Myocyte (in vitro differentiated cells): ENCODE measurements at places on chromosomes 4 and X.

- DNase-seq: no peak
Observed at GRCh38 chr4:141283152-141283551, 62.5 kb downstream of the ZNF330 start.

GRCh38 chrX:9598344-9598743 lies 133.5 kb downstream of the TBL1X start:
- DNase-seq: no peak

GRCh38 chrX:45592101-45592500 lies 391.4 kb upstream of the DIPK2B start:
- no peak for DNase-seq

- DNase-seq: peak; percentile 62
Observed at GRCh38 chr4:105050896-105051295, 95.8 kb upstream of the TET2 start.

DNA sequence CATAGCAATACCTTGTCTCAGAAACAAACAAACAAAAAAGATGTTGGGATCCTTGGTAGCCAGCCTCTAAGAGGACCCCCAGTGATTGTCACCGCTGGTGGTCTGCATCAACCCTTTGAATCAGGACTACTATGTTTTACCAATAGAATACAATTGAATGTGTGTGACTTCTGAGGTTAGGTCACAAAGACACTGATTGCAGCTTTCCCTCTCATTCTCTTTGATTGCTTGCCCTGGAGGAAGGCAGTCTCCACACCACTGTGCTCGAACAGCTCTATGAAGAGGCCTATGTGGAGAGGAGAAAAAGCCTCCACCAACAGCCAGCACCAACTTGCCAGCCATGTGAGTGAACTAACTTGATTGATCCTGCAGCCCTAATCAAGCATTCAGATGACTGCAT lies 2.8 kb upstream of the SMIM14 start:
- DNase-seq: no peak

- DNase-seq: no peak
Observed at GRCh38 chr4:82282875-82283274, 90.9 kb downstream of the HNRNPD start.

GRCh38 chr4:70614184-70614555 lies 14.4 kb upstream of the ENAM start:
- DNase-seq: no peak

DNA sequence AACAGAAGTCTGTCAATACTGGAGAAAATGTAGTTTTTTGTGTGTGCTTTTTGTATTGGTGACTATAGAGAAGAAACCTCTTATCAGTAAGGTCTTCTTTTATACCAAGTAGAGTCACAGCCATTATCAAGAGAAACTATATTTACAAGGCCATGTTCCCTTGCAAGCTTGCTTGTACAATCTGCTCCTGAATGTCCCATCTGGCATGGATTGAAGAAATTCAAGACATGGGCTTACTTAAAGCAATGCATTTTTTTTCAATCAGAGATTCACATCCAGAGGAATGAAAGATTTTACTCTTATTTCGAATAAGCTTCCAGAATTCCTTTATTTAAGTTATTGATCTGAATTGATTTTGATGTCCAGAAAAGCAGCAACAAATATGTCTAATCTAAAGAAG lies 537.3 kb upstream of the RPS6KA3 start:
- no peak for DNase-seq

GRCh38 chrX:53184836-53185235 lies 40.2 kb downstream of the KDM5C start:
- DNase-seq: peak; percentile 53

DNA sequence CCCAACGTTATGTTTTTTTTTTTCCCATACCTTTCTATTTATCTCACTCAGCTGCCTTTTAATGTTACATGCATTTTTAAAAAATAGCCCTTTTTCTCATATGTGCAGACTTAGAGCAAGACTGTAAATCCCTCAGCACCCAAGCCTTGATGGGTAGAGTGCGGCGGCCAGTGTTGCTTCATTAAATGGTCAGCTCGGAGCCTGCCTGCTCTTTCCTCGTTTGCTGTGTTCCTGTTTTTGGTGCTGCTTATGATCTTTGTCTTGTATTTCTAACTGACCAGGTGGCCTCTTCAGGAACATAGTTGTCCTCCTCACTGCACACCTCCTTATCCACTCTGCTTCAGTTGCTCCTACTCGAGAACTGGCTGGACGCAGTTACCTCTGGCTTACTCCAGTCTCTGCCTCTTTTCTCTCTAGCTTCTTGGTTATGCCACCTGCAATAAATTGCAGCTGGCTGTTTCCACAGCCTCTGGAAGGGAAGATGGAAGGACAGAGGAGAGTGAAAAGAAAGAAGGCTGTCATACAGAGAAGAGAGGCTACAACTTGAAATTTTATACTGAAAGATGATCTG lies 10.7 kb downstream of the RBPJ start:
- DNase-seq: no peak

GRCh38 chrX:56099271-56099670 lies 132.9 kb upstream of the KLF8 start:
- no peak for DNase-seq

DNA sequence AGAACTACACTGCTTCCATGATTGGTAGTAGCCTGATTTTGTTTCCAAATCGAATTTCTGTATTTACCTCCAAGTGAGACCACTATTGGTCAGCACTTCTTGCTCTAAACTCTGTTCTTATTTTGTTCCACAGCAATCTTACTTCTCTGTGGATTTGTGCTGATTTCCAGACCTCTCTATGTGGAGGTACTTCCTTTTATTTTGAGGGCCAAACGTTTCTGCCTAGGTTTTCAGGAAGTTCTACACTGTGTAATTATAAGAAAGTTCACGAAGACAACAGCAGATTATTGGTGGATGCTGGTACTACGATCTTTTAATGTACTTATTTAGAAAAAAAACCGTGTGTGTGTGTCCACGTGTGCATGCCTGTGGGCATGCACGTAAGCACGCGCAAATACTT lies 46.7 kb downstream of the DTHD1 start:
- DNase-seq: no peak

- DNase-seq: peak; percentile 12
Observed at GRCh38 chrX:48753708-48754228, 7.8 kb upstream of the GLOD5 start.

GRCh38 chr4:186017801-186018200 lies 51.2 kb upstream of the TLR3 start:
- DNase-seq: no peak

GRCh38 chr4:102815981-102816380 lies 11.4 kb downstream of the UBE2D3 start:
- peak; percentile 74 for DNase-seq

DNA sequence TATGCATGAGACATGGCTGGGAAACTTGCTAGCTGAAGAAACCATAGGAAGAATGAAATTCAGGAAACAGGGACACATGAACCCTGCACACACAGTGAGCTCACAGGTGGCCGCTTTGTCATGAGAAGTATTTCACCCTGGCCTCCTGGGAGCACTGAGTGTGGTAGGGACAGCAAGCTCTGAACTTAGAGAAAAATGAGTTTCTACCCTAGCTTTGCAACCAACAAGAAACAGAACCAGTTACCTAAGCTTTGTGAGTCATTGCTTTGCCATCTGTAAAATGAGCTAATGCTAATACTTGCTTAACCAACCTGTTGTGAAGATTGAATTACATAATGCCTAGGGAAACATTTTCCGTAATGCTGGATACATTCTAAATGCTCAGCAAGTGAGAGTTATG lies 206.6 kb upstream of the HS3ST1 start:
- DNase-seq: peak; percentile 36

DNA sequence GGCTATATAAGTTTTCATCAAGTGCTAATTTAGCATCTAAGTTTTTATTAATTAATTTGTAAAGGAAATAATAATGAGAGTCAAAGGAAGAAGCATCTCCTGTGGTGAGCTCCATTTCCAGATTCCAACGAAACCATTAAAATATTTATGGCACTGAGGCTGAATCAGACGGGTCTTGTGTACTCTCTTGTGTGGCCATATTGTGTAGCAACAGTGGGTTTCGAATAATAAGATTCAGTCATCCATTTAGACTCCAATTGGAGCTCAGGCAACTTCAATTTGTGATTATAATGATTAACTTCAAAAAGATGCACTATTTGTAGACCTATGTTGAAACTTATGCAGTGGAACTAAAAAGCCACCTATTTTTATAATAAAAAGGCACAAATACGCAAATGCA lies 82.4 kb downstream of the SNCA start:
- DNase-seq: no peak

GRCh38 chr4:145101091-145101490 lies 3.0 kb downstream of the ABCE1 start:
- no peak for DNase-seq

- DNase-seq: no peak
Observed at GRCh38 chr4:4564522-4564921, 22.7 kb upstream of the STX18 start.

DNA sequence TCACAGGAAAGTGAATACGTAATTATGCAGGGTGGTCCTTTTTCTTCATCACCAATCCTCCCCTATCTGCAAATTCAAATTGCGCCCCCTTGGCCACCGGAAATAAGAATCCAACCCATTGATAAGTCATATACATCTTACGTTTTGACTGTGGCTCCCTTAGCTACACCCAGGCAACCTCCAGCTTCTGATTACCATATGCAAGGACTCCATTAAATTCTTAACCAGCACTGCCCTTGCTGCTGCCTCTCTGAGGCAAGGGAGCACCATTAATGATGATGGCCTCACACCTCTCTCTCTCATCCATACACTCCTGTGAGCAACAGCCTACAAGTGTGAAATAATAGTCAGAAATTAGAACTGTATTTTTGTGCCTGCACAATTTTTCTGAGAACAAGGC lies 106.0 kb upstream of the NOCT start:
- DNase-seq: no peak

DNA sequence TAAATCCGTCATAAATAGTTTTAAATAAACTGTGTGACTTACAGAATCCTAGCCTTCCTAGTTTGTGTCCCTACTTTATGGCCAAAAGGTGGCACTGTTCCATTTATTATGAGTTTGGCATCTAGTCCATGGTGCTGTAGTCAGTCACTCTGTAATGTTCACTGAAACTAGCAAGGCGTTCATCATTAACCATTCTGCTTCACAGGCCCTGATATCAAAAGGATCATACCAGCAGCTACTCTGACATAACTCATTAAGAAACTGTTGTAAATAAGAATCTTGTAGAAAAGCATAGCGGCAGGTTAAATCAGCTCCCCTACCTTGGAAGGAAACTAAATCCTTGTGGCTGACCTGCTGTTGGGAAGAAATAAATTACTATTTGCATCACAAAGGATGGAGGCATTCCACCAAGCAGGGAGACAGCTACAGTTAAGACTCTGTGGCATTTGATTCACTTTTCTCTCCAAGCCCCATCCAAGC lies 919.6 kb upstream of the DIAPH2 start:
- no peak for DNase-seq

DNA sequence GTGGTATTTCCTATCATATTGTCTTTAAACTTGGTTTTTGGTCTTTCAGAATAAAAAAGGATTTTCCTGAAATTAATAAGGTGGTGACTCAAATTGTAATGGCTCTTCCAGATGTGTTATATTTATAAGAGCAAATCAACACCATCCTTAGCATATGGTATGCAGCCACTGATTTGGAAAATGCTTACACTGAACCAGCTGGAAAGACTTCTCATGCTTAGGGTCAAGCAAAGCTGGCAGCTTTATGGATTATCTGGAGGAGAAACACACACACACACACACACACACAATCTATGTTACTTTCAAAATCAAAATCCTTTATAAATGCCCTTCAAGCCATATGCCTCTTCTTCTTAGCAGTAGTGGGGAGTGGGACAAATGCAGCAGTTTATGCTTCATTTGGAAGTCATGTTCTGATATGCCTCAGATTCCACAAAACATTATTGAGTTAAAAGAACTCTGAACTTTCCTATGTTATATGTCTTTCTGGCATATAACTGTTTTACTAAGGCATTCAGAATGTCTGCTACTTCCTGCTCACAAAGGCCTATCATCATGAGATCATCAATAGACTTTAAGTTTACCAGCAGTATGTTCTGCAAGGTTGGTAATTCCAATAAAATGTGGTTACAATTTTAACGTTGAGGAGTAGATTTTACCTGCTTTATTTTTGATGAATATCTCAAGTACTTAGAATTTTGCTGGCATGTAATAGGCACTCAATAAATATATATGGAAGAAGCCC lies 72.9 kb upstream of the PRDM5 start:
- no peak for DNase-seq

GRCh38 chr4:2733001-2733843 lies 22.9 kb downstream of the TNIP2 start:
- DNase-seq: no peak

DNA sequence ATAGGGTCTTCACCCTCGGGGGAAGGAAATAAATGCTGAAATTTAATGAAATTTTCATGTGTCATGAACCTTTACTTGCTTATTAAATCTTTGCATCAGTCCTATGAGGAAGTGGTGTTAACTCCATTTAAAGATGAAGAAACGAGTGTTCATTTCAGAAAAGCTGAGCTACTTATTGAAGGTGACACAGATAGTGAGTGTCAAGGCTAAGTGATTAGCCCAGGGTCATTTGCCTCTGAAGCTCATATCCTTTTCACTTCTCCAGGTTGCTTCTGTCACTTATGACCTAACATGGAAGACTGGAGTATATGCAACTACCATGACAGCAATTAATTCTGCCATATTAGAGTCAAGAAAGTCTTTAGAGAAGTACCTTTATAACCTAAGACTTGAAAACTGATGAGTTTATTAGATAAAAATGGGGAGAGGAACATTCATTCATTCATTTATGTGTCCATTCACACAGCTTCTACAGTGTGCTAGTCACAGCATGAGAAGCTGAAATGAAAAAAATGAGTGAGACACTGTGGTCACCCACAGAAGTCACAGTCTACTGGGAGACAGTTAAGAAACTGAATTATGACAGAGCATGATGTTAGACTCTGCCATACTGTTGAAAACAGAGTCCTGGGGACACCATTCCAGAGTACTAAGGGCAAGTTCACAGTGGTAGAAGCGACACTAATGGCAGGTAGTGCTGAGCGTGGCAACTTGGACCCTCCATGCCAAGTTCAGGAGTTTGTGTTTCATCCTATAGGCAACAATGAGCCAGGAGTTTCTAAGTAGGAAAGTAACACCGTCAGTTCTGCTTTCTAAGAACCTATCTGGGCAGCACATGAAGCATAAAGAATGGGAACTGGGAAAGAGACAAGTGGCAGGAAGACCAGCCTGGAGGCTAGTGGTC lies 21.3 kb downstream of the ALPK1 start:
- DNase-seq: no peak

DNA sequence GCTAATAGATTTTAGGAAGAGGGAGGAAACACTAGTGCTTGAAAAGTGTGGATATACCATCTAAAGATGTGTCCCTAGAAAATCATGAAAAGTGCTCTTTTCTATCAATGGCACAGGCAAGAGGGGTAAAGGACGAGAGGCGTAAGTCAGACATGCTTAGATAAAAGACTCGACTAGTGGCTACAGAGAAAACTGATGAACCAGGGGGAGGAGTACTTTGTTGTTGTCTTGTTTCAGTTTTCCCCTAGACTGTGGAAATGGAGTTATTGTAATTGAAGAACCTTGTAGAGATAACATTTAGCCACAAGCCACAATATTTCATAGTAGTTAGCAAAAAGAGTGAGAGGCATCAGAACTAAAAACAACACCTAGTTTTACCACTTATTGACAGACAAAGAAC lies 21.4 kb downstream of the GALNTL6 start:
- DNase-seq: no peak
